GM23338 (cell line): ENCODE measurements at places on chromosomes 3 and 15. TPM values are rescaled to one million over a fixed set of nuclear protein-coding genes. Genes with fewer than 3 reads are reported as not detected.

C3orf20 gene
- not detected in 2 replicates for polyA plus RNA-seq

PSTPIP1 gene
- polyA plus RNA-seq = 3.7 TPM in 2 replicates

LRRC15 gene
- 0.05 TPM in 1 of 2 replicates, not detected in the other for polyA plus RNA-seq

CFAP100 gene
- not detected in 2 replicates for polyA plus RNA-seq

ZNF445 gene
- polyA plus RNA-seq = 2.7 TPM in 2 replicates

MDFIC2 gene
- polyA plus RNA-seq = not detected in 2 replicates

C15orf62 gene
- polyA plus RNA-seq = 0.16 and 0.68 TPM in 2 replicates

MESP2 gene
- 0.24 and 0.68 TPM in 2 replicates for polyA plus RNA-seq

TMEM158 gene
- polyA plus RNA-seq = 9.6 and 12.8 TPM in 2 replicates

HTR3E gene
- not detected in 2 replicates for polyA plus RNA-seq

DNA sequence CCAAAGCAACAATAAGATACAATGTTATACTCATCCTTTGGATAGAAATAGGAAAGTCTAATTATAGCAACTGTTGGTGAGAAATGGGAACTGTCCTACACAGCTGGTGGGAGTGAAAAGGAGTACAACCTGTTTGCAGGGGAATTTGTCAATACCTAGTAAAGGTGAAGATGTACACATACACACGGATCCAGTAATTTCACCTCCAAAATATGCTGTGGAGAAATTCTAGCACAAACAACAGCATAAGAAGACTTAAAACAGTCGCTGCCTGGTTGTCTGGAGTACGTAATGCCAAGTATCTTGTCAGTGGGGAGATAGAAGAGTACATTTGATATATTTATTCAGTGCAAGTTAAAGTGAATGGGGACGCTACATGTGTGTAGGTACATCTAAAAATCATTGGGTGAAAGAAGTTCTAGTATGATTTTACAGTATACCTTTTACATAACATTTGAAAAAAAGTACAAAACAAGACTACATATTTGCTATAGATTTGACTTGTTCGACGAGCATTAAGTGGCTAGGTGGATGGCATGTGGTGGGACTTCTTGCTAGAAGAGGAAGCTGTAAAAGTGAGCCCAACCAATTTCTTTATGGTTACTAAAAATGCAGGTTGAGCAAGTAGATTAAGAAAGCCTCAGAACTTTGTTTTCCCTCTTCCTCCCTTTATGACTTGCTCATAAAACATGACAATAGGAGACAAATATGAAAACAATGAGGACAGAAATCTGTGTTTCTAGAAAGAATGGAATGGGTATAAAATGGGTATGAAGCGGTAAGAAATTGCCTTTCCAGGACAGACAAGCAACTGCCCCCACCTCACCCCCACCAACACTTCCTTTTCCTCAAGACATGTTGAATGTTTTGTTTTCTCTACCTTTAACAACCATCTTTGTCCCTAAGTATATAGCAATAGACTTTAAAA, 50.2 kb upstream of the CCR4 start:
- DNase-seq = no peak

GRCh38 chr15:61036136-61036535, 193.0 kb downstream of the RORA start:
- DNase-seq = no peak

DNA sequence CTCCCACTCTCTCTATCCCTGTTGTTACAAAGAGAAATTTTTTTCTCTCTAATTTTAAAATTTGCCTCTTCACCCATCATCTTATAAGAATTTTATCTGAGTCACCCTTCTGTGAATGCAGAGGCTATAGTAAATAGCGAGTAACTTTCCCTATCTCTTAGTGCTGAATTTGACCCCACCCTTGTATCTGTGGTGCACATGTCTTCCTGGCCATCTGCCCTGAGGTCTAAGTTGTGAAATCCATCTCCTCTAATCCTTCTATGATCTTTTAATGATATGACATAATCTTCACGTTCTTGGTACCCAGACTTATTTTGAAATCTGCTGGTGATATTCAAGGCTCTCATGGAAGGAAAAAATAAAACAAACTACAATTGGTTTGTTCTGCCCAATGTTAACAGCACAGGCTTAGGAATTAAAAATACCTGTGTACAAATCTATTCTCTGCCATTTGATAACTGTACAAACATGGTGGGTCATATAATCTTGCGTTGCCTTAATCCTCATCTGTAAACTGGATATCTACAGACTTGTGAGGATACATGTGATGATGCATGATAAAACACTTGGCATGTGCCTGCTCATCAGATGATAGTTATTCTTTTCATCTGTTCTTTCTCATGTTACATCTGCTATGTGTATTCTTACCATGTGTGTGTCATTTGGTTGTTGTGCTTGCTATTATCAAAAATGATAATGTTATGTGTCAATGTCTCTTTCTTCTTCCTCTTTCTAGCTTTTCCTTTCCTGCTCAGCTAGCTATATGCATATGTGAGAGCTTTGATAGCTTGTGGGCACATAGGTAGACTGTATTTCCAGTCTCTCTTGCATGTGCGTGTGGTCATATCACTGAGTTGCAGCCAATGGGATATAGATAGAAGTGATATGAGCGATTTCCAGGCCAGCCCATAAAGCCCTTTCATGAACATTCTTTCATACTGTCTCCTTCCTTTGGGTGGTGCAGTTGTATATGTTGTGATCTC, 13.7 kb upstream of the CCR3 start:
- DNase-seq = no peak

DNA sequence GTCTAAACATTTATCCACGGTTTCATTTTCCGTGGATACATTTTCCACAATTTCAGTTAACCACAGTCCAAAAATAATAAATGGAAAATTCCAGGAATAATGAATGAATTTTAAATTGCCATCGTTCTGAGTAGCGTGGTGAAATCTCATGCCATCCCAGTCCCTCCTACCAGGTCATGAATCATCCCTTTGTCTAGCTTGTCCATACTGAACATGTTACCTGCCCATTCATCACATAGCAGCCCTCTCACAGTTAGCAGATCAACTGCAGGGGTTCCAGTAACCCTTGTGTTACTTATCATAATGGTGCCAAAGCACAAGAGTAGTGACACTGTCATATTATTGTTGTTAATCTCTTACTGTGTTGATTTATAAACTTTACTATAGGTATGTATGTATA, 124.5 kb downstream of the GSK3B start:
- DNase-seq = no peak

DNA sequence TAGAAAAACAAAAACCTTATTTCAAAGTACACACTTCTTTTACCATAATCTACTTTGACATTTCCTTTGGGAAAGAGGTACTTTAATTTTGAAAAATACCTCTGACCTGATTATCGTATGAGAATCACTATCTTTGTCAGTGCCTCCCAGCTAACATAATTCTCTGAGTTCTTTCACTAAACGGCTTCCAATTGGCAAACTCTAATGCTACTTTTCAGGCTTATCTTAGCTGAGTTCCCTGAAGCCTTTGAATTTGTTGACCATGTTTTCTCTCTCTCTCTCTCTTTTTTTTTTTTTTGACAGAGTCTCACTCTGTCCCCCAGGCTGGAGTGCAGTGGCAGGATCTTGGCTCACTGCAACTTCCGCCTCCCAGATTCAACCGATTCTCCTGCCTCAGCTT, 312.8 kb downstream of the ZPLD1 start:
- DNase-seq = no peak

GRCh38 chr15:99105514-99106341, 848 bp downstream of the SYNM start:
- DNase-seq = peak; percentile 89

DNA sequence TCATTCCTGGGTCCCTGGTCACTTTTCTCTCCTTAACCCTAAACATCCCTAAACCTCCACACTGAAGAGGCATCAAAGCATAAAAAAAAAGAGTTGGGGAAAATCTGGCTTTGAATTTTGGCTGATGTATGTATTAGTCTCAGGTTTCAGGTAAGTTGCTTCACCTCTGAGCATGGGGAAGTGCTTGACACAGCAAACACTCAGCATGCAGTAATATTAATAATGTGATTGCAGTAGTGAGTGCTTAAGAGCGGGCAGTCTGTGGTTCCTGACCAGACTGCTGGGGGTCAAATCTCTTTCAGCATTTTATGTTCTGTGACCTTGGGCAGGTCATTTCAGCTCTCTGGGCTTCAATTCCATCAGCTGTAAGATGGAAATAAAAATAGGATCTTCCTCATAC, 467.9 kb downstream of the SOX2 start:
- no peak for DNase-seq

- DNase-seq = no peak
Observed at GRCh38 chr3:100518244-100518643, 25.8 kb downstream of the TMEM45A start.

DNA sequence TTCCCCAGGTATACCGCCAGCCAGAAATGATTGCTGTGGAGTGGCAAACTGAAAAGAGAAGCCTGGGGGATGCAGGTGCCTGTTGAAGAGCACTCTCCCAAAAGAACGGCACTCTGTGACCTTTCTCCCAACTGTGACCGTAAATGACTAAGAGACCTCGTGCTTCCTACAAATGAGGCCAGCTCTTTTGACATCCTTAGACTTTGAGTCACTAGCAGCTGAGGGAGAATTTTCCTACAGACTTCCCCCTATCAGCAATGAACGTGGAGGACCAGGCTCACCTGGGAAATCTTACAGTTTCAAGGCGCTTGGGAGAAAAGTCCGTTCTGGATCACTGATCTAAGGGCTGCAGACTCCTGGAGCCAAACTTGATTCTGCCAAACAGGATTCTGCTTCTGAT, 8.6 kb downstream of the AQP9 start:
- no peak for DNase-seq

DNA sequence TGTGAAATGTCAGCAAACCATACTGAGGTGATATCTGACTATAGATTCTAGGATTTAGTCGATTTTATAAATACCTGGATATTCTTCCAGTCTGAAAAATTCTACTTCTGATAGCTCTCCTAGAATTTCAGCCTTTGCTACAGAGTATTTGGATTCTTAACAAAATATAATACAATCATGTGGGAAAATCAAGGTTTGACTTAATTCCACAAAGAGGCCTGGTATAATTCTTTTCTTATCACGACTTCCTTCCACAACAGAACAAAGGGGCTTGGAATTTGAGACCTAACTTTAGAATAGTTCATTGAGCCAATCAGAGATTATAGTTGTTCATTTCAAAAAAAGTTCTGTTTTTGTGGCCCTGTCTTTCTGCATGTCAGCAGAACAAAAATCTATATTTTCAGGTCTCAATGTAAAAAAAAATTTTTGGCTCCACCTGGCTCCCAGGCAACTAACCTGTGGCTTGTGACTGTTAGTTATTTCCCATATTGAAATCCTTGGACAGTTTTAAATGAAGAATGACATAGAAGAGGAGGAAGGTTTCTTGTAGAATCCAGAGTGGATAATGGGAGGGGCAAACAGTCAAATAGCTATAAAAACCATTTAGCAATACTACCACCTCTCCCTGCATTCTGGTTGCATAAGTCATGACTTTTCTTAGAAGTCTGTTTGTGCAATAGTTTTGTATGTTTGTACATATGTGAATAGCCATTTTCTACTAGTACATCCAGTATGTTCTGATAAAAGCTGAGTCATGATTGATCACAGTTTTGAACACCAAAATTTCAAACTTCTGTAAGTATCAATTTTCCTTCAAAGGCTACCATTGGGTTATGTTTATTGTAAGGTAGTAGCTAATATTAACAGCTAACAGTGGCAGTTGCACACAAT, 4.0 kb downstream of the TM4SF1 start:
- no peak for DNase-seq

DNA sequence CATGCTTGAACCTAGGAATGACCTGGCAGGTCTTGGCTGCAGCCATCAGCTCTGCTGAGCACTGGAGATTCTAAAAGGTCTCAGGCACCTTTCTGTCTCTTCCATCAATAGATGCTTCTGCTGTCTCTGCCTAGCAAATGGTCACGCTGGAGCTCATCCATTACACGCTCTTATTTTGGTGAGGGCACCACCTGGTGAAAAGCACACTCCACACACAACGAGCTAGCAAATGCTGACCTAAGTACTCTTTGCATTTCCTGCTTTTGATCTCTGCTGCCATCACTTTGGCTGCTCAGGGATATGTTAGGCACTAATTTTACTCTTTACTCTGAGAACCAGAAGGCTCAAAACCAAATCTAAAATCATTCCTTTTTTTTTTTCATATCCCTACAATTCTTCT, 91.3 kb downstream of the RAB11A start:
- no peak for DNase-seq

- peak; percentile 76 for DNase-seq
Observed at GRCh38 chr3:168467115-168467714, 371.5 kb upstream of the GOLIM4 start.

DNA sequence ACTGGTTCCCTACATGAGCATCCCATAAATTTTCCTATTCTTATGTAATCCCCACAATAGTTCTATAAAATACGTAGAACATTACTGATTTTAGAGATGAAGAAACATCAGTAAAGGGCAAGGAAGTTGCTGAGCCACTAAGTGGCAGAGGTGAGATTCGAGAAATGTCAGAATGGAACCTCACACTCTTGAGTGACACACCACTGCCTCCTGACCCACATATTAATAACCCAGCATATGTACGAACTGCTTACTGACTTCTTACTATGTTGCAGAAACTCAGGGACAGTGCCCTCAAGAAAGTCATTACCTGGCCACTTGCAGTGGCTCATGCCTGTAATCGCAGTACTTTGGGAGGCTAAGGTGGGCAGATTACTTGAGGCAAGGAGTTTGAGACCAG, 1022.4 kb downstream of the FHIT start:
- no peak for DNase-seq

DNA sequence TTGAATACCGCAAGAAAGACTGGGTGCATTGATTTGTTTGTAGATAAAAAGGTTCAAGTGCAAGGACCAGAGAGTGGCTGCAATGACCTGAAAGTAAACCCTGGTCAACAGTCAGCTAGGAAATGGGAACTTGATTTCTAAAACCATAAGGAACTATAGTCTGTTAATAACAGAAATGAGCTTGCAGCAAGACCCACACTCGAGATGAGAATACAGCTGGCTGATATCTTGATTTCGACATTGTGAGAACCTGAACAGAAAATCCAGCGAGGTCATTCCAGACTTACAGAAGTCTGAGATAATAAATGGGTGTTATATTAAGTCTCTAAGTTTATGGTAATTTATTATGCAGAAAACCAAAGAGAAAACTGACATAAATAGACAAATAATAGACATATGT, 177.3 kb downstream of the NFKBIZ start:
- DNase-seq = no peak

DNA sequence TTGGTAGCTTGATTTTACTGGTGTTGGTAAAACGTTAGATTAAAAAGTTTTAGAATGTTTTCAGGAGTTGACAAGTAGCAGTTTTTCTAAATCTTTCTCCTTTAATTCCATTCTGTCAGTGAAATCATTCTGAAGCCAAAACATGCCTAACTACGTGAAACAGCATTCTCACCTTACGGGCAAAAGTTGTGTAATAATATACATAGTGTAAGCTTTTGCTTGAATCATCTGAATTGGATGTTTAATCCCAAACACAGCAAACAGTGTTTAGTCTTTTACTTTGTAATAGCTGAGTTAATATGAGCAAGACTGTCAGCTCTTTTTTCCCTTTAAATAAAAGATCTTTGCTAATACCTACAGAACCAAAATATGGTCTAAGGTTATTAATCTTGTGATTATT, 100.6 kb downstream of the CYP19A1 start:
- no peak for DNase-seq

- peak; percentile 60 for DNase-seq
Observed at GRCh38 chr15:91853948-91854638, 585 bp downstream of the SLCO3A1 start.

- no peak for DNase-seq
Observed at GRCh38 chr15:35888815-35889214, 342.9 kb upstream of the DPH6 start.

- DNase-seq = no peak
Observed at GRCh38 chr15:44591326-44591725, 54.4 kb downstream of the EIF3J start.

- DNase-seq = no peak
Observed at GRCh38 chr15:93070551-93071296, 18.3 kb downstream of the RGMA start.

GRCh38 chr3:153029350-153029749, 132.7 kb upstream of the RAP2B start:
- no peak for DNase-seq
